ENCODE measurements at places on chromosomes 6 and 20. TPM values are rescaled to one million over a fixed set of nuclear protein-coding genes. Genes with fewer than 3 reads are reported as not detected.

DNA sequence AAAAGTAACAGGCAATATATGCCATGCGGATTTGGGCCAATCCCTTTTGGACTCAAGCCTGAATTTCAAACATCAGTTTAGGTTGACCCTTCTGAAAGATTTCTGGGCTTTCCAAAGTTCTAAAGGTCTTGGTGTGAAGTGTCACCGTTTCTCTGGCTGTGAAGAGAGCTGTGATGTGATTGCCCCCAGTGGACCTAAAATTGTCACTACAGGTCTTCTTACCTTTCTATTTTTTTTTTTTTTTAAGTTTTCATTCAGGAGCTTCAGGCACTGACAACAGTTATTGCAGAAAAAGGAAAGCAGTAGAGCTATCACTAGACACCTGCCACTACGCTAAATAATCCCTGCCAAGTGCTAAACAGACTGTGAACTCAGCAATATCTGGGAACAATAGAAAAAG is 75.7 kb upstream of the OPRM1 start:
- no peak for DNase-seq
- H3K4me3 ChIP-seq = no peak overlapping the region
- no peaks in the 10 kb centered on the region for H3K27me3 ChIP-seq

- no peaks in the 10 kb centered on the region for H3K36me3 ChIP-seq
- no peak for DNase-seq
- no peak overlapping the region for H3K27ac ChIP-seq
- no peak overlapping the region for H3K4me3 ChIP-seq
- H3K4me1 ChIP-seq = no peaks in the 10 kb centered on the region
Measured at GRCh38 chr6:161212902-161213301, 61.0 kb downstream of the AGPAT4 start.

GRCh38 chr6:35073766-35074471 is 67.2 kb downstream of the TCP11 start:
- peaks cover 9% of the 10 kb centered on the region for H3K36me3 ChIP-seq
- H3K4me3 ChIP-seq = no peak overlapping the region
- no peak for DNase-seq
- no peaks in the 10 kb centered on the region for H3K4me1 ChIP-seq
- H3K27ac ChIP-seq = no peak overlapping the region

MACROD2 gene
- 3.4 TPM for total RNA-seq

ZGPAT gene
- 11.2 TPM for total RNA-seq
